AG04450 (cell line): ENCODE measurements at places on chromosomes 4 and X. TPM values are rescaled to one million over a fixed set of nuclear protein-coding genes. Genes with fewer than 3 reads are reported as not detected.

DNA sequence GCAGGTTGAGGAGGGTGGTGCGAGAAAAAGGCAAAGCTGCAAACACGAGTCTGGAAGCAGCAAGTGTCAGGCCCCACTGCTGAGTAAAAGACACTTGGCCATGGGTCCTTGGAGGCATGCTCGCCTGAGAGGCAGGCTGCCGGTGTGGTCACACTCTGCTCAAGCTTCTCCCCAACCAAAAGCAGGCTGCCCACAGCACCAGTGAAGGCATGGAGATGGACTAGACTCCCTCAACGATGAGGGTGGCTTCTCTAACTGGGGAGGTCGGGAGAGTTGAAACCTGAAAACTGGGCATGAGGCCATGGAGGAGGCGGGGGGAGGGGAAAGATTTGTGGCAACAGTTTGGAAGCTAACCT lies 86.5 kb downstream of the ATG4A start:
- no peak for DNase-seq

DNA sequence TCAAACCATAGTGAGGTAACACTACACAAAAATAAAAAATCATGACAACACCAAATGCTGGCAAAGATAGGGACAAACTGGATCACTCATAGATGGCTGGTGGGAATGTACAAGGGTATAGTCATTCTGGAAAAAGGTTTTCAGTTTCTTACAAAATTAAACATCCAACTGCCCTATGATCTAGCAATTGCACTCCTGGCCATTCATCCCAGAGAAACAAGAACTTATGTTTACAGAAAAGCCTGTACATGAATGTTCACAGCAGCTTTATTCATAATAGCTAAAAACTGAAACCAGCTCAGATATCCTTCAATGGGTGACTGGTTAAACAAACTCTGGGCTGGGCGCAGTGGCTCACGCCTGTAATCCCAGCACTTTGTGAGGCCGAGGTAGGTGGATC lies 43.3 kb downstream of the NYX start:
- DNase-seq = peak; percentile 46

The GAGE1 gene
- not detected in 2 replicates for polyA plus RNA-seq

The MTCP1 gene
- polyA plus RNA-seq = 10.5 and 17.4 TPM in 2 replicates

The VGLL1 gene
- not detected in 2 replicates for polyA plus RNA-seq
